Activated T-cell treated with anti-CD3 and anti-CD28 coated beads, Interleukin-2, amount 50 U/mL, for 72 hours (primary cell): ENCODE measurements at places on chromosomes 5 and 9. TPM values are rescaled to one million over a fixed set of nuclear protein-coding genes. Genes with fewer than 3 reads are reported as not detected.

Gene IFNB1
- total RNA-seq = 0.58 TPM

GRCh38 chr5:76714751-76715485 is 1.0 kb upstream of the F2R start:
- H3K4me1 ChIP-seq = peaks cover 35% of the 10 kb centered on the region
- H3K36me3 ChIP-seq = no peaks in the 10 kb centered on the region
- H3K4me3 ChIP-seq = peak overlapping the region; percentile 90
- H3K27me3 ChIP-seq = peaks cover 51% of the 10 kb centered on the region
- peak; percentile 41 for DNase-seq

Gene PDLIM7
- 93.9 TPM for total RNA-seq

Gene PCDHB13
- not detected for total RNA-seq

- H3K4me3 ChIP-seq = peak overlapping the region; percentile 76
- peaks cover 88% of the 10 kb centered on the region for H3K4me1 ChIP-seq
- peak overlapping the region; percentile 84 for H3K27ac ChIP-seq
- peaks cover 2% of the 10 kb centered on the region for H3K36me3 ChIP-seq
- DNase-seq = no peak
Measured at GRCh38 chr5:375336-375920, 53.9 kb downstream of the AHRR start.

DNA sequence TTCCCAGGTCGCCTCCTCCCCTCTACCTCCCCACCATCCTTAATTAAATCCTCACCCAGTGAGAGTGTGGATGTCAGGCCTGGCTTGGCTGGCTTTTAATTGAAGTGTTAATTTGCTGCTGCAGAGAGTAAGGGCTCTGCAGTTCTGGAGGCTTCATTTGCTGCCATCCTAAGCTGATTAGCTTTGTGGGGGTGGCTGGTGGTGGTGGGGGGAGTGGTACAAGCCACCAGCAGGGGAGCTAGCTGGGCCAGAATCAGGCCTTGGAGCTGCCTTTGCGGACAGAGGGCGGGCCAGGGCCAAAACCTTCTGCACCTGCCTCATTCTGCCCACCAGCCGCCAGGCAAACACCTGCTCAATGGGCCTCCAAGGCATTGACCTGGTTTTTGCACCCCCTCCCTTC is 26.8 kb upstream of the TIFAB start:
- H3K4me3 ChIP-seq = no peak overlapping the region
- H3K27me3 ChIP-seq = peaks cover 21% of the 10 kb centered on the region
- no peaks in the 10 kb centered on the region for H3K36me3 ChIP-seq

- no peak overlapping the region for H3K27ac ChIP-seq
- H3K36me3 ChIP-seq = peaks cover 17% of the 10 kb centered on the region
- H3K4me1 ChIP-seq = no peaks in the 10 kb centered on the region
- no peaks in the 10 kb centered on the region for H3K27me3 ChIP-seq
- no peak for DNase-seq
- no peak overlapping the region for H3K4me3 ChIP-seq
Measured at GRCh38 chr9:123660691-123661466, 269.0 kb downstream of the DENND1A start.
